CD4-positive, alpha-beta memory T cell (primary cell): ENCODE measurements at places on chromosomes 11 and 22. TPM values are rescaled to one million over a fixed set of nuclear protein-coding genes. Genes with fewer than 3 reads are reported as not detected.

- H3K4me3 ChIP-seq: no peak overlapping the region
- no peak overlapping the region for H3K27ac ChIP-seq
- no peaks in the 10 kb centered on the region for H3K36me3 ChIP-seq
- peaks cover 9% of the 10 kb centered on the region for H3K4me1 ChIP-seq
- no peaks in the 10 kb centered on the region for H3K27me3 ChIP-seq
Measured at GRCh38 chr11:123473941-123474677, 44.0 kb downstream of the GRAMD1B start.

- no peak overlapping the region for H3K27ac ChIP-seq
- H3K4me1 ChIP-seq: peaks cover 9% of the 10 kb centered on the region
- no peaks in the 10 kb centered on the region for H3K36me3 ChIP-seq
- H3K4me3 ChIP-seq: no peak overlapping the region
Measured at GRCh38 chr11:129018126-129018525, 75.5 kb upstream of the TP53AIP1 start.

DNA sequence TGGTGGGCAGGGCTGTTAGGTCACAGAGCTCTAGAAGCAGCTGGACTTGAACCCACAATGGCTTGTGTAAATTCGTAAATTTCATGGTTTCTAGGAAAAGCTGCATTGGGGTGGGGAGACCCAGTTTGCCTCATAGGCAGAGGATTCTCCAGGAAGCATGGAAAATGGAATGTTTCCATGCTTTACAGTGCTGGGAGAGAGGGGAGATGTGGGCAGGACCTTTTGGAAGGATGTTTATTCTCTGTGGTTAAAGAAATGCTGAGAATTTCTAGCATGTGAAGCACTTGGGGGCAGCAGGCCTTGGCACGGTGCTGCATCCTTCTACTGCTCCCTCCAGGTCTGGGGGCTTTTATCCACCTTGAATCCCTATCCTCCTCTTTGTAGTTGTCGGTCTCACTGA, 46.3 kb downstream of the TRAF6 start:
- H3K27ac ChIP-seq: no peak overlapping the region
- H3K36me3 ChIP-seq: no peaks in the 10 kb centered on the region
- H3K4me1 ChIP-seq: peaks cover 4% of the 10 kb centered on the region
- no peak for DNase-seq

The OVCH2 gene
- total RNA-seq: not detected

The CARD16 gene
- 59.0 TPM for total RNA-seq

- no peaks in the 10 kb centered on the region for H3K27me3 ChIP-seq
- no peak overlapping the region for H3K4me3 ChIP-seq
- no peak for DNase-seq
- H3K36me3 ChIP-seq: no peaks in the 10 kb centered on the region
- no peak overlapping the region for H3K27ac ChIP-seq
Measured at GRCh38 chr11:58316142-58316541, 42.7 kb downstream of the OR5B17 start.

The KRTAP5-8 gene
- not detected for total RNA-seq

GRCh38 chr11:47249378-47249715, 733 bp upstream of the ACP2 start:
- no peak for DNase-seq
- no peaks in the 10 kb centered on the region for H3K27me3 ChIP-seq
- peaks cover 20% of the 10 kb centered on the region for H3K4me1 ChIP-seq
- H3K4me3 ChIP-seq: peak overlapping the region; percentile 89
- H3K27ac ChIP-seq: peak overlapping the region; percentile 75

DNA sequence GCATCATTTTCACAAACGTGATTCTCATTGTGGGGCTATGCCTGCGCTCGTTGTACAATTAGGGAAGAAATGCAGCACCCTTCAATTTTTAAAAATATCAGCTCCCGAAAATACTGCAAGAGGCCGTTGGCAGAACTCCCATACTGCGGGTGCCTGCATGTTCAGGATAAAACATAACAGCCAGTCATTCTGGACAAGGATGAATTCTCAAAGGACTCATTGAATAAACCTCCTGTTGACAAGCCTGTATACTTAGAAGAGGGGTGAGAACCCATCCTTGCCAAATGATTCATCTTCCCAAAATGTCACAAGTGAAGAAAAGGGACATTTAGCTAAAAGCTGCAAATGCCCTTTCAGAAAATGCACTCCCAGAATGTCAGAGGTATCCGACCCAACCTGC, 141.9 kb downstream of the CSNK2A3 start:
- no peaks in the 10 kb centered on the region for H3K27me3 ChIP-seq
- H3K27ac ChIP-seq: no peak overlapping the region
- no peak overlapping the region for H3K4me3 ChIP-seq
- H3K36me3 ChIP-seq: no peaks in the 10 kb centered on the region
- no peaks in the 10 kb centered on the region for H3K4me1 ChIP-seq
